ENCODE measurements at places on chromosomes 6 and 20. TPM values are rescaled to one million over a fixed set of nuclear protein-coding genes. Genes with fewer than 3 reads are reported as not detected.

Gene SSTR4
- total RNA-seq = not detected

Gene CST2
- not detected for total RNA-seq

Gene LY6G5C
- 4.7 TPM for total RNA-seq

Gene MATN4
- 2.1 TPM for total RNA-seq

Gene HSPA12B
- total RNA-seq = not detected

Gene SNTA1
- total RNA-seq = 0.76 TPM

Gene CFAP61
- not detected for total RNA-seq

DNA sequence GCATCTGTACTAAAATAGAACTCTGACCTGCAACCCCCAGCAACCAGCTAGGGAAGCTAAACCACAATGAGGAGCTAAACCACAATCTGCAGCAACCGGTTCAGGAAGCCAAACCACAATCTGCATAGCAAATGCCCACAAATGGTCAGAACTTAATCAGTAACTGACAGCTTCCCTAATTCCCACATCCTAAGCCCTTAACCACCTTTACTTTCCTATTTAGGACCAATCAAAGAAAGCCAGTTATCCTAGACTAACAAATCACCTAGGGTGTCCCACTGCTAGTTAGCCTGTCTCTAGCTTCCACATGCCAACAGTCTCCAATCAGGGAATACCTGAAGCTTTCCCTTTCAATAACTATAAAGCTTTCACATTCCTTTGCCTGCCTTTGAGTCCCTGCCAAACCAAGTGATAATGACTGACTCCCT is 424.6 kb upstream of the PTCHD4 start:
- DNase-seq = no peak

GRCh38 chr20:37385176-37385575 is 39.2 kb downstream of the SRC start:
- DNase-seq = no peak

DNA sequence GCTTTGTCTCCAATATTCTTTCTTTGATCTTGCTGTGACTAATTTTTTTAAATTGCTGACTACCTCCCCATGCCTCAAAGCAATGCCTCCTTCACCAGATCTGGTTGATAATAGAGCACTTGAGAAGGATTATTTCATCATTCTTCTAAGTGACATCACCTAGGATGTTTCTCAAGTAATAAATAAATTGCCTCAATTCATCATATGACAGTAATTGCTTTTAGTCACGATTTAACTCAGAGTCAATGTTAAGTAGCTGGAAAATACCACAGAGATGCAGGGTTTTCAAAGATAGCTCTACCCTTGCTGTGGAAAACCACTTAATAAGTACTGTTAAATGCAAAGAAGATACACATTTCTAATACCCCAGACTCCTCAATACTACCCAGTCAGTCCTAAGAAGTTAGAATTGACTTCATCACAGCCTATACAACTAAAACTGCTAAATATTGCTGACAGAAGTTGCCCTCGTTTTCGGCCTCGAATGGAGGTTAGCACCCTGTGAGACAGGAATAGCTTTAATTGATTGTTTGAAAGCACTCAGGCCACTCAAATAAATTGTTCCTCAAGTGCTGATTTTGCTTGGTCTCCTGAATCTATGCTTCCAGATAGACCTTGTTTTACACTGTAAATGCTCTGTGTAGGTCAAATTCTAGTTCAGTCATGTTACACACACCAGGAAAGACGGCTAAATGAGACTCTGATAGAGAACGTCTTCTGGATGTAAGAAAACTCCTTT is 640.6 kb upstream of the CHD6 start:
- no peak for DNase-seq

GRCh38 chr6:43969158-43969981 is 157.9 kb downstream of the MRPL14 start:
- DNase-seq = no peak

- no peak for DNase-seq
Observed at GRCh38 chr6:137874204-137875057, 7.4 kb downstream of the TNFAIP3 start.

- DNase-seq = no peak
Observed at GRCh38 chr6:129631070-129631469, 78.9 kb downstream of the ARHGAP18 start.

DNA sequence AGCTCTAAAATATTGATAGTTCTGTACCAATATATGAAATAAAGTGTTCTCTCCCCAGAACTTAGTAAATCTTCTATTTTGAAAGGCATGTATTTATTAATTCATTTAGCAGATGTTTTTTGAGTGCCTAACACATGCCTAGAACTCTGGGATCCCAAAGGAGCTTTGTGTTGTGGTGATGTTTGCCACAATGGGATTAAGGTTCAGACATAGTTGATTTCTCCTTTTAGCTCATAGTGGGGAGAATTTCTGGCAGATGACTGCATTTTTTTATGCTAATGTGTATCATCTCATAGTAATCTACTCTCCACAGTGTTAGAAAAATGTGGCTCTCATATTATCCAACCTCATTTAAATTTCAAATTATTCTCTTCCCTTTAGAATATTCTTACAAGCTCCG is 21.7 kb downstream of the MYB start:
- no peak for DNase-seq

GRCh38 chr6:49634092-49634835 is 2.4 kb downstream of the RHAG start:
- DNase-seq = no peak

DNA sequence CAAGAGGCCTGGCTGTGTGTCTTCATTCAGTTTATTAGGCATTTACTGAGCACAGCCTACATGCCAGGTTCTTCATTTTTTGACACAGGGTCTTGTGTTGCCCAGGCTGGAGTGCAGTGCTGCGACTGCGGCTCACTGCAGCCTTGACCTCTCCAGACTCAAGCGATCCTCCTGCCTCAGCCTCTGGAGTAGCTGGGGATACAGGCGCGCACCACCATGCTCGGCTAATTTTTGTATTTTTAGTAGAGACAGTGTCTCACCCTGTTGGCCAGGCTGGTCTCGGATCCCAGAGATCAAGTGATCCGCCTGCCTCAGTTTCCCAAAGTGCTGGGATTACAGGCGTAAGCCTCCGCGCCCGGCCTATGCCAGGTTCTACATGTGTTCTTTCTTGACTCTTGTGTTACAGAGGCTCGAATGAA is 601 bp upstream of the ATRN start:
- no peak for DNase-seq

GRCh38 chr6:148563066-148563465 is 183.8 kb upstream of the UST start:
- DNase-seq = no peak

DNA sequence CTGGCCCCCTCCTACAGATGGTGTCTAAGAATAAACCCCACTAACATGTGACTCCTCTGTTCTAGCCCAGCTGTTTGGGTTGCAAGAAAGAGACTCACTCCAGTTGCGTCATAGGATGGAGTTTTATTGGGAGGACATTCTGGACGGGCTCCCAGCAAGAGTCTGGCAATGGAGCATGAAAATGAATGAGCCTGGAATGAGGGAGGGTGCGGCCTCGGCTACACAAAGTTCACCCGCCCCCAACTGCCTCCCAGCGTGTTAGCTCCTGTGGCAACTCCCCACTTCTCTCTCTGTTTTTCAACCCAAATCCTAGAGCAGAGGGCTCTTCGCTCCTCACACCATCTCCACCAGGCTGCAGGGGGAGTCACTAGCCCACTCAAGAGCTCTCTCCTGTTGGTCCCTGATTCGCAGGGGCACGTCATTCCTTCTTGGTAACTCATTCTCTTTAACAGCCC is 5.1 kb upstream of the ADAM33 start:
- DNase-seq = no peak

DNA sequence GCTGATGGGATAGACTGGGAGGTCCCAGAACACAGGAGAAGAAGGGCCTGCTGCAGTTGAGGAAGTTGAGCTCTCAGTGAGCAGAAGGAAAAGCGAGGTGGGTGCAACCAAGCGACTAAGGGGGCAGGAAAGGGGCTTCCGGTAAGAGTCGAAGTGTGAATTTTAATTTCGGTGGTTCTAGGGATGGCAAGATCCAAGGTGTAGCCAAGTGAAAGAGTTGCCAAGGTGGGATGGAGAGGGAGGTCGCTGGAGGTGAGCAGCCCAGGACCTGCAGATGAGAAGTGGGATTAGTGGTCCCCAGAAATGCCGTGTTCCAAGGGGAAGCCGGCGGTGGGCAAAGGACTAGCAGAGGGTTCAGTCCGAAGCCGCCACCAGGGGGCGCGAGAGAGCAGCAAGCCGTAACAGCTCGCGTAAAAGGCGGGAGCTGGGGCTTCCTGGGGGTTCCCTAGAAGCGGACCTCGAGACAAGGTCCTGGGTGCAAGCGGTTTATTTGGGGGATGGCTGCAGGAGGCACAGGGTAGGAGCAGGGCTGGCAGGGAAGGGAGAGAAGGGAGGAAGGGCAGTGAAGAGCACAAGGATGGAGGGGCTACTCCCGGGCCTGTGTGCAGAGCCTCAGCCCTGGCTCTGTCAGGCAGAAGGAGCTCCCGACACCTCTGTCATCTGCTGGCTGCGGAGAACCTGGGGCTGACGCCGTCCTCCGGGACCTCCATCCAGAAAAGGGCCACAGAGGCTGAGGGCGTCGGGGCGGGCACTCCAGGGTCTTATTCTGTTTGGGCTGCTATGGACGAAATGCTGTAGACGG is 103.6 kb downstream of the PAX1 start:
- DNase-seq = no peak

- DNase-seq = no peak
Observed at GRCh38 chr6:22409486-22409885, 112.7 kb upstream of the PRL start.

DNA sequence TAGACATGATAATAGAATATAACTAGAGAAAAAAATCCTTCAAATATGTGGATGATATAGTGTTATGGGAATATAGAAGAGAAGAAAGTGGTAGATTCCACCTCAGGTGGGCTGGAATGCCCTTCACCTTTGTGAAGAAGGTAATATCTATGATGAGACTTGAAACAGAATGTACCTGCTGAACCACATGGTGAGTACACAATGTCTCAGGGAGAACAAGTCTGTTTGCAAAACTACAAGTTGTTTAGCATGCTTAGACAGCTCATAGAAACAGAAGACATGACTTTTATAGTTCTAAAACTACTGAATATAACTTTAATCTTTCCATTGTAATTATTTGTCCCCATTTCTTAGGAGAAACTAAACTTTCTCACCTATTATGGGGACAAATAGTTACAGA is 12.2 kb downstream of the C6orf58 start:
- no peak for DNase-seq

All from activated T-helper 1 cell treated with anti-CD3 and anti-CD28 coated beads, Interleukin-12 subunit alpha, Interleukin-12 subunit beta, Interleukin-2, Interleukin-4 antibody, amounts not matched to agents 30 ng/mL and 10 ng/mL and 1 ng/mL, durations not matched to agents 14 hours and 24 hours and 36 hours (primary cell).